ENCODE measurements at places on chromosomes 12 and 14.

DNA sequence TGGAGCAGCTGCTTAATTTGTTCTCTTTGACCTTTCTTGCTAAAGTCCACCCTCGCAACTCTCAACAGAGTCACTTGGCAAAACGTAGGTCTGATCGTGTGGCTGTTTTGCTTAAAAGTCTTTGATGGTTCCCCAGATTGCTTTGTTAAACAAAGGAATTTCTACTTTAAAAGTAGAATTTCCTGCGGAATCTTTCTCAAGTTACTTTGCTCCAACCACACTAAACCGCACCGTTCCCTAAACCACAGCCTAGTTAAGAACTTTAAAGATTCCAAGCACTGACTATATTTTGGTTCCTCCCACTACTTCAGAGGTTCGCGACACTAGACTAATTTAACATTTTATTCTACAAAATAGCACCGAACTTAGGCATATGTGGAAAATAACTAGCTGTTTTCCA, 114.8 kb upstream of the FGD4 start:
- DNase-seq: no peak

DNA sequence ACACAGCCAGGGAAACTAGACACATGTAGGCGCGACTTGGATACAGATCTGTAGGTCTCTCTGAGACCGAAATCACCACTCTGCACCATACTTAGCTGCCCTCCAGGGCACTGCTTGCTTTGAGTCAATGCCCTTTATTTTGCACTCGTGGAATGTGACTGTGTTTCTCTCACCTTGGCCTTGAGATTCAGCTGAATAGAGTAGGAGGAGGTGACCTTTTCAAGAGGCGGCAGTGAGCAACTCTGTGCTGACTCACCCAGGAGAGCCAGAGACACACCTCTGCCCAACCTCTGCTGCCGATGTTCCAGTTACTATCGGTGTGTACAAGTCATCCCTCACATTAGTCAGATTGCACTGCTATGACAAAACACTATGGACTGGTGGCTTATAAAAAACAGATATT, 583.4 kb downstream of the VRK1 start:
- DNase-seq: peak; percentile 56

DNA sequence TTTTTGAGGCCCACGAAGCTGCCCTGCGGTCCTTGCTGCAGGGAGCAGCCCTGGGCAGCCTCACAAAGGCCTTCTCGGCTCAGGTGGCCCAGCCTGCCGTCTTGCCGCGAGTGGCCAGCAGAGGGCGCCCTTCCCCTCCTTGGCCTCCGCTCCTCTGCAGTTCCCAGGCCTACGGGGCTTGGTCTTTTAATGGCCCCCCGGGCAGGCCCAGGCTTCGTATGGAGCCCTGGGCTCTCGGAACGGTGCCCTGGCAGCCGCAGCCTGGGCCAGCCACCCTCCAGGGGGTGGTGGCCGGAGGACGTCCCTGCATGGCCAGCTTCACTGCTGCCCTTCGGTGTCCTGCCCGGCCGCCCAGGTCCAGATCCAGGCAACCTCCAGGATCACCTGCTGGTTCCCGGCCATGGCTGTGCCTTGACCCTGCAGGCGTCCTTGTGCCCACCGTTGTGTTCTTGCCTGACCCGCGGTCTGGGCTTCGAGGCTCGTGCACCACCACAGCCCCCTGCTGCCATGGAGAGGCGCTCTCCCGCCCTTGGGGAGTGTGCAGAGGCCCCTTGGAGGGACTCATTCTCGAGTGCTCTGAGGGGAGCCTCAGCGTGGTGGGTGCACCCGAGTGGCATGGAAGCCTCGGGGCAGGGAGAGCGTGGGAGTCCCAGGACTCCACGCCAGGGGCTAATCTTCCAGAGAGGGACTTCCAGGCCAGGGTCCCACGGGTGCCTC, 9.4 kb downstream of the ASPG start:
- DNase-seq: peak; percentile 72

- no peak for DNase-seq
Measured at GRCh38 chr14:36212577-36212976, 36.1 kb upstream of the PTCSC3 start.

- no peak for DNase-seq
Measured at GRCh38 chr12:132558042-132558856, 52.1 kb downstream of the LRCOL1 start.
